ENCODE measurements at places on chromosomes 12 and 14.

- no peak for DNase-seq
These were observed 798 bp downstream of the CLEC2B start for GRCh38 chr12:9868311-9868801.

- DNase-seq, result no peak
These were observed 23.8 kb downstream of the ZNF891 start for GRCh38 chr12:133106253-133106652.

DNA sequence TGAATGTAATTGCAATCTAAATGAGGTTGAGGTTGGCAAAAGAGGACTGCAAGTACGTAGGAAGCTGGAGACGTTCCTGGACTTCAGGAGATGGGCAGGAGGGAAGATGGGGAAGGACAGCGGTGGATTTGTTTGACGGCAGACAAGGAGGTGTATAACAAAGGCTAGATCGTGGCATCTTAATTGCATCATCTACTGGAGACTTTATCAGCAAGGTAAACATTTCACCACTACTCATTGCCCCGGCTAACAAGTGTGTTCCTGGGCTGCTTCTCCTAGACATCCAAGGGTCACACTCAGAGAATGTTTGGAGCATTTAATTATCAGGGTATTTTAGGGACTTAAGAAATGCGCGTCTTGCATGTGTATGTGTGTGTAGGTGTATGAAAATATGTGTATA lies 128.5 kb downstream of the KCNK10 start:
- no peak for DNase-seq

- DNase-seq, result no peak
These were observed 6.9 kb downstream of the C12orf75 start for GRCh38 chr12:105337391-105337790.

GRCh38 chr14:35385042-35385839 lies 19.3 kb downstream of the NFKBIA start:
- no peak for DNase-seq

DNA sequence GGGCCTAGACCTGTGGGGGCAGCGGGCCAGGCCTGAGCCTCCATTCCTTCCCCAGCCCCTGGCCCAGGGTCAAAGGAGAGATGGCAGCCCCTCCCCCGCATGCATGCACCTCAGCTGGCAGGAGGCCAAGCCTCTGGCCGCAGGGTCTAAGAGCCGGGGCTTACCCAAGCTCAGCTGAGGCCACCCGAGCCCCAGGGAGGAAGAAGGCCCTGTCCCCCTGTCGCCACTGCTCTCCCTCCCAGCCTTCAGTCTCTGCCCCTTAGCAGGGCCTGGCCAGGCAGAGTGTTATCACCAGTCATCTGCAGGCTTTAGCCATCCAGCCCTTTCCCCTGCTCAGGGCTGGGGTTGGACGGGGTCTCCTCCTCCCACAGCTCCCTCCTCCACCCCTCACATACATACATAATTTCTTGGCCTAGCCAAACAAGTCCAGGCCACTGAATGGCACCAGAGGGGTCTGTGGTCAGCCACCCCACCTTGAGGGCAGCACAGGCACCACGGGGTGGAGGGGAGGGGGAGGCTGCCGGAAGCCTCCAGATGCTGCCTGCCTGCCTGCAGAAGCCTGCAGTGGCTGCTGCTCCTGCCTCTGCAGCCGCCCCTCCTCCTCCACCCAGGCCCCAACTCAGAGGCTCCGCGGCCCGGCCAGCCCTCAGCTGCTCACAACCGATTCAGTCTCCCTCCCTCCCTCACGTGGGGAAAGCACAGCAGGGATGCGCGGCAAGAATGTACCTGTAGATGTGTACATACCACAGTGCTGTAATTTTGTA lies 22.8 kb downstream of the RAB35 start:
- DNase-seq, result no peak

- no peak for DNase-seq
These were observed 7.5 kb upstream of the RASSF9 start for GRCh38 chr12:85843606-85844310.

- DNase-seq, result no peak
These were observed 115.0 kb downstream of the PCNX1 start for GRCh38 chr14:71022012-71022869.

GRCh38 chr12:51505360-51506105 lies 80.9 kb downstream of the SLC4A8 start:
- DNase-seq, result no peak

- DNase-seq, result no peak
These were observed 8.1 kb upstream of the DENND5B start for GRCh38 chr12:31599053-31599452.

DNA sequence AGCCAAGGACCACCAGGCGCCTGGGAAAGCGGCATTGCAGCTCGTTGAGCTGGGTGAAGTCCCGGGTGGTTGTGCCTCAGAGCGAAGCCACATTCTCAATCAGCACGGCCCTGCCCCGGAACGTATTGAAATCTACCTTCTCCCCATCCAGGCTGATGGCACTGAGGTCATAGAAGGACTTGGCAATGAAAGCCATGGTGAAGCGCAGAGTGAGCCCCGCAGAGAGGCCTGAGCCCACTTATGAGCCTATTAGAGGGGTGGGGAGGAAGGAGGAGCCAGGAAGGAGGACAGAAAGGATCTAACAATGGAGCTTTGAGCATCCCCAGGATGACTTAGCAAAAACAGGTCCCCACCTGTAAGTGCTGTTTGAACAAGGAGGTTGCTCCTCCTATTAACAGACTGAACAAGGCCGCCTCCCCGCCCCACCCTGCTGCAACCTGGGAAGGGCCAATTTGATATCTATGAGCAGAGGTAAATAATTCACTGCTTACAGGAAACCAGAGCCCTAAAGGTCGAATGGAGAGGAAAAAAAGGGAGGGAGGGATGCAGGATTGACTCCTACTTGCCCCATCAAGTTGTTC lies at the start of gene GPX2:
GPX2 (minus strand) TSS at position 215 of the 581 bp plus-strand sequence; CDS start at position 196, 19 bp downstream.
- no peak for DNase-seq

GRCh38 chr14:89196545-89196944 lies 220.5 kb downstream of the FOXN3 start:
- DNase-seq, result no peak

GRCh38 chr14:105857220-105857825 lies 330.9 kb downstream of the TMEM121 start:
- no peak for DNase-seq

GRCh38 chr12:79422060-79422812 lies 268.5 kb downstream of the PAWR start:
- no peak for DNase-seq

DNA sequence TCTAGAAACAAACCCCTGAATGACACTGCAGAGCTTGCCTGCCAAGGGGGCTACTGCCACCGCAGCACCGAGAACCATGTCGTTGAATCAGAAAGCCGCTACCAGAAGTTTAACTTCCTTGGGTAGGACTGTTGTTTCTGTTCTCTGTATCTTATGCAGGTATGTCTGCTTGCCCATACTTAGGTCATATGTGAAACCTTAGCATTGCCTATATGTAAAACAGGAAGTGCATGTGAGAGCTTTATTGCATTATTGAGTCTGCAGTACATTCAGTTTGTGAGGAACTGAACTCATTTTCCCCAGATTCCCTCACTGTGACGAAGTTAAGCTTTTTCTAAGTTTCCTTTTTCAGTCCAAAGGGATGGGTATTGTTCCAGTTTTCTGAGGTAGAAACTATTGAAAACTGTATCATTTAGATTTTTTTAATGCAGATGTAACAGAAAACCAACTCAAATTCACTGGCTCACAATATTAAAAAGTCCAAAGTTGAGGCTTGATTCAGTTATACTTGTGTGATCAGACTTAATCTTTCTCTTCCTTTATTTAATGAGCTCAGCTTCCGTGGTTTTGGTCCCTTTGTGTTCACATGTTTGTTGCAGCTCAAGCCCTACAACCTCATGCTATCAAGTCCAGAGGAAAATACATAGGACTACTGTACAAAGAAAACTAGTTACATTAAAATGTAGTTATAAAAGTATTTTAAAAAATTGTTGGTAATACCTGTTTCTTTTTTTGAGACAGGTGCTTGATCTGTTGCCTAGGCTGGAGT lies 6.9 kb downstream of the FBXO34 start:
- DNase-seq, result no peak

DNA sequence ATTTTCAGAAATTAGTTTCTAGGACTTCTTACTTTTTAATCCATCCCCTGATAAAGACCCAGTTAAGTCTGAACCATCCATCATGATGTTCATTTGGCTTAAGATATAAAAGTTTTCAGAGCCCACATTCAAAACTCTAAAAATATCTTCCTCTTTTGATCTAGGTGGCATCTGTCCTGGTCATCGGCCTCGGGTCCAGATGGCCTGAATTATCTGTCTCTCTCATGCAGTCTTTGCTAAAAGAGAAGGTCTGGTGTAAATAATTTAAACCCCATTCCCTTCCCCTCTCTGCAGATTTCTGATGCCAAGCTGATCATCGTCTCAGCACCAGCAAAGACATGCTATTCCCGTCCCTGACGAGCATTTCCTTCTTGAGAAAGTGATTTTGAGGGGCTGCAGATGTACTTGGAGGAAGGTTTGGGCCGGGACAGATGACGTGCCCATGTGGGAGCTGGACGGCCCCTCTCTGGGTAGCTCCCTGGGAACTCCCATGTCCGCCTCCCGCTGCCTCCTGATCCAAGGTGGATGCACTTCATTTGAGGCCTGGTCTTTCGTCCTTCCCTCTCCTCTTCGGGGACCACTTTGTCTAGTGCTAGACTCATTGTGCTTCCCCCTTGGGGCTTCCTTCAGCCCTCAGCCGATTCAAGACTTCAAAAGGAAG lies 173.0 kb upstream of the PRMT8 start:
- DNase-seq, result no peak

GRCh38 chr12:64187370-64187769 lies 34.7 kb downstream of the KICS2 start:
- peak; percentile 67 for DNase-seq

- DNase-seq, result no peak
These were observed 22.1 kb upstream of the KIF26A start for GRCh38 chr14:104116288-104116755.

DNA sequence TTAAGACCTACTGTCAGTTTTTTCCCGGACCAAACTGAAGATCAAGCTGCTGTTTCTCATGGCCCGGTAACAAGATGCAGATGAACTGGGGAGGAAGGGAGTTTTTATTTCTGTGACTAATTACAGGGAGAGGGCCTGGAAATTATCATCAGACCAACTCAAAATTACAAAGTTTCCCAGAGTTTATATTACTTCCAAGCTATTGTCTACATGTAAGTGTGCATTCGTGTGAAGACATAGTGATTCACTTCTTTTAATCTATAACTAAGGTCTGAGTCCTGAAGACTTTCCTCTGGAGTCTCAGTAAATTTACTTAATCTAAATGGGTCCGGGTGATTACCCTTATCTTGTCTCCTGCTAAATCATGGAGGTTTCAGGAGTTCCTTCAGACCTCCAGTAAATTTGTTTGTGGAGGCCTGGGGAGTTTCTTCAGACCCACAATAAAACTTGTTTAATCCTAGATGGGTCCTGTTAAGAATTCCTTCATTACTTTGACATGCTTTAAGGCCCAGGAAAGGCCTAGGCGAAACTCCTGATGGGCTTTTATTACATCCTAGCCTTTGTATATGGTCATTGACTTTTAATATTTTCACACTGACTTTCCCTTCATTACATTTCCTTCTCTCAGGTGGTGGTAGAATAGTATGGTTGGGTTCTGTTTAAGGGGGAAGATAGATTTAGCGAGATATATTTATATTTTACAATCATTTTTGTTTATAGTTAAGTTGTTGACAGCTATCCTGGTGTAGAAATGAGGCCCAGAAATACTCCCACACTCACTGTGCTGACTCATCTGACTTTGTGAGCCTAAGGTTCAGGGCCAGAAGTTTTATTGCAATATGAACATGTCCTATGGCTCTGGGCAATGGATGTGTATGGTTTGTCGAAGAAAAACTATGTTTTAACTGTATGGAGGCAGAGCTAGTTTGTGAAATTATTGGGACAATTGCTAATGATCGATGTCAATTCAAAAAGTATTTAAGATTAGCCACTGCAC lies 627.0 kb upstream of the FBXO33 start:
- DNase-seq, result no peak

DNA sequence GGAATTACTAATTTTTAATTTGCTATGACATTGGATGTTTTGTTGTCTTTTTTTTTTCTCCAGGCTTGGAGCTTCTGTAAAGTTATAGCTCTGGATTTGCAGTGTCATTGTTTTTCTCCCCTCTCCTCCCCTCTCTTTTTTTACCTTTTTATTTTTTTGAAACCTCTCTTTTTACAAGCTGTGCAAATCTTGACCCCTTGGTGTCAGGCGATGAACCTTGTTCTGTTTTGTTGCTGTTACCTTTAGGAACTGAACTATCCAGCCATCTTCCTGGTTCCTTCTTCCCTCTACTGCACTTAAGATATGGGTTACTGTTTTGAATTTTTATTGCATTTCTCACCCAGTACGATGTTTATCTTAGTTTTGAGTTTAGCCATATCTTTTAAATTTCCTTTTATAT lies 13.7 kb downstream of the KTN1 start:
- DNase-seq, result no peak

GRCh38 chr12:48773686-48774085 lies 15.2 kb downstream of the ADCY6 start:
- no peak for DNase-seq

Data from SW 1271 (cell line).